ENCODE measurements at places on chromosomes 1 and 21.

DNA sequence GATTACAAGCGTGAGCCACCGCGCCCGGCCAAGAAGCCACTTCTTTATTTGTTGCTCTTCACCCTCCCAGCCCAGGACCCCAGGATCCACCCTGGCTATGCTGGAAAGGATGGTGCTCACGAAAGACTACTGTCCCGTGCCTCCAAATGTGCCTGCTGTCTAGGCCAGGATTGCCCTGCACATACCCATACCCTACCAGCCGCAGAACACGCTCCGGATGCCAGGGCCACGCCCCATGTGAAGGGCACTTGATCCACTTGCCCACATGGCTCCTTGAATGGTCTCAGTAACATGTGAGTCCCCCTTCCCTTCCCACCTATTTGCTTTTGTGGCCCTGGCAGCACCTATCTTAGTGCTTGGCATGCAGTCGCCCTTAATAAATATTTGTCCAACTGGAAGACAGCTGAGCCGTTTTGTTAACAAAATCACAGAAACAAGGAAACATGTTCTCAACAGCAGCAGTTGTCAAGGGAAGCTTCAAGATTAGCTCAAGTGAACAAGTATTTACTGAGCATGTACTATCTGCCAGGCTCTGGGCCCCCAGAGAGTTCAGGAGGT lies 13.8 kb upstream of the UBXN10 start:
- no peak for DNase-seq

DNA sequence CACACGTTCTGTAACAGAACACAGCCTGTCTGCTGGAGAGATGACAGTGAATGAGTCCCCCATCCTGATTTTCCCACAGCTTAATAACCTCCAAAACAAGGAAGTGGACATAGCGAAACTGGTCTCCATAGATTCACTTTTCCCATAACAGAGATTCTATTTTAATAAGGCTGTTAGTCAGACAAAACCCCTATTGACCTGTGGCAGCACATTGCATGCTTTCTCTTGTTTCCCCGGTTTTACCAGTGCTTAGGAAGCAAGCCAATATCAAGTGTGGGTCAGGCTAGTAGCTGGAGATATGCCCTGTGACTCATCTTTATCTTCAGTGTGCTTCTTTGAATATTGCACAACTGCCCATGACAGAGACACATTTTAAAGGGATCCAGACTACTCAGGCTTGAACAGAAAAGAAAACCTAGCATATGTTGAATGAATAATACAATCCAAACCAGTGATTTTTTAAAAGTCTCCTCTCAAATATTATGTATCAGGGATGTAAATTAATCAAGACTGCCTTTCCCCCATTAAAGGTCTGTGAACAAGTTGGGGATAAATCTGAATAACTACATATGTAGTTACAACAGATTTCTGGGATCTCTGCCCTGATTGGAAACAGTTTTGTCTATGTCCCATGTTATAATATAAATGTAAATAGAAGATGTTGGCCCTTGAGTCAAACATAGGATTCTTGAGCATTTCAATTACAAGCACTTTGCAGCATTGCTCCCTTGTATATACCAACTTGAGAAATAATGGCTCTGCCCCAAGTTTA lies 11.9 kb upstream of the CLDN8 start:
- peak; percentile 94 for DNase-seq

GRCh38 chr21:41108668-41109585 lies 59.0 kb upstream of the BACE2 start:
- DNase-seq, result no peak

- DNase-seq, result peak; percentile 72
These were observed 91.6 kb upstream of the TTC39A start for GRCh38 chr1:51421964-51422363.

DNA sequence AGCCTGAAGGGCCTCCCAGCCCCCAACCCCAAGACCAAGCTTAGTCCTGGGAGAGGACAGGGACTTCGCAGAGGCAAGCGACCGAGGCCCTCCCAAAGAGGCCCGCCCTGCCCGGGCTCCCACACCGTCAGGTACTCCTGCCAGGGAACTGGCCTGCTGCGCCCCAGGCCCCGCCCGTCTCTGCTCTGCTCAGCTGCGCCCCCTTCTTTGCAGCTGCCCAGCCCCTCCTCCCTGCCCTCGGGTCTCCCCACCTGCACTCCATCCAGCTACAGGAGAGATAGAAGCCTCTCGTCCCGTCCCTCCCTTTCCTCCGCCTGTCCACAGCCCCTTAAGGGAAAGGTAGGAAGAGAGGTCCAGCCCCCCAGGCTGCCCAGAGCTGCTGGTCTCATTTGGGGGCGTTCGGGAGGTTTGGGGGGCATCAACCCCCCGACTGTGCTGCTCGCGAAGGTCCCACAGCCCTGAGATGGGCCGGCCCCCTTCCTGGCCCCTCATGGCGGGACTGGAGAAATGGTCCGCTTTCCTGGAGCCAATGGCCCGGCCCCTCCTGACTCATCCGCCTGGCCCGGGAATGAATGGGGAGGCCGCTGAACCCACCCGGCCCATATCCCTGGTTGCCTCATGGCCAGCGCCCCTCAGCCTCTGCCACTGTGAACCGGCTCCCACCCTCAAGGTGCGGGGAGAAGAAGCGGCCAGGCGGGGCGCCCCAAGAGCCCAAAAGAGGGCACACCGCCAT lies 21.9 kb upstream of the ARF1 start:
- DNase-seq, result no peak

Data from fibroblast of skin of right quadriceps (primary cell).